ENCODE measurements at places on chromosomes 6 and 20.

DNA sequence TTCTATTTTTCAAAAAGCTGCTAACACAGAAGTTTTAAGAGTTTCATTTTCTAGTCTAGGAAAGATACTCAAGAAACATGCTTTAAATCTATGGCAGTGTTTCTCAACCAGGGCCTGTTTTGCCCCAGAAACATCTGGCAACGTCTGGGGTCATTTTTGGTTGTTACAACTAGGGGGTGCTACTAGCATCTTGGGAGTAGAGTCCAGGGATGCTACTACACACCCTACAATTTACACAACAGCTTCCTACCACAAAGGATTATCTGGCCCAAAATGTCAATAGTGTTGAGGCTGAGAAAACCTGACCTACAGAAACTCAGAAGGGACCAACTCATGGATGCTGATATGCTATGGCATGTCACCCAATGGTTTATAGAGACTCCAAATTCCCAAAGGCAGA lies 24.4 kb downstream of the SERAC1 start:
- peak; percentile 57 for DNase-seq

- DNase-seq = no peak
These were observed 178.5 kb downstream of the SASH1 start for GRCh38 chr6:148521158-148521557.

DNA sequence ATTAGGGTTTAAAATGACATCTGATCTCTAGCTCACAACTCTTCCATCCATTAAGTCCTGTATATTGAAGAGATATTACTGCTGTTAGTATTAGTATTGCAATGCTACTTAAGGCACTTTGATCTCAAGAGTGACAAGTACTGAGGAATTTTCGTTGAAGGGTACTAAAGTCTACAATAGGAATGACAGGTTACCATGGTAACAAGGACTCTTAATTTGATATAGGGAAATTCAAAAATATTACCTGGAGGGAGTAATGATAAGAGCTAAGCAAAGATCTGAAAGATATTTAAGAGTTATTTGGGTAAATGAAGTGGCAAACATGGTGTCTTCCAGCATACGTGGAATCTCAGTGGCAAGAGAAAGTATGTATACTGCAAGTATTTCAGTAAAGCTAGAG lies 518.0 kb upstream of the SLC35B3 start:
- DNase-seq = peak; percentile 7

- no peak for DNase-seq
These were observed 59.3 kb upstream of the JAG1 start for GRCh38 chr20:10733122-10733521.

DNA sequence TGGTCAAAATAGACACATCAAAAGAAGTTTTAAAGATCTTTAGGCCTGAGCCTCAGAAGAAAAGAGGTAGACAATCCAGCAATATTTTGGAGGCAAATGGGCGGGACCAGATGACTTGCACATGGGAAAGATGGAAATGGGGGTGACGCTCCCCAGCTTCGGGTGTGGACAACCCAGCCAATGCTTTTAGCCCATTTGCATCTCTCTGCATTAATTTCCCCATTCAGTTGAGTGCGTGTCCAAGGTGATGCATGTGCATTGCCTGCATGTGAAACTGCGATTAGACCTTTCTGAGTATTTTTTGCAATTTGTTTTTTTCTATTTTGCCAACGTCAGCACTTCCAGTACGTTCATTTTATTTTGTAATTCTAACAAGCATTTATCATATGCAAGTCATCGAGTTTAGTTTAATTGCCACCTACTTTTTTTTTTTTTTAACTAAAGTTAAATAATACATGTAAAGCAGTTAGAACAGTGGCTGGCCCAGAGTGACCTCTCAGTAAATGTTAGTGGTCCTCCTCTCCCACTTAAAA lies 24.2 kb downstream of the PDRG1 start:
- DNase-seq = no peak

GRCh38 chr6:52125572-52125971 lies 38.2 kb upstream of the PKHD1 start:
- DNase-seq = no peak

DNA sequence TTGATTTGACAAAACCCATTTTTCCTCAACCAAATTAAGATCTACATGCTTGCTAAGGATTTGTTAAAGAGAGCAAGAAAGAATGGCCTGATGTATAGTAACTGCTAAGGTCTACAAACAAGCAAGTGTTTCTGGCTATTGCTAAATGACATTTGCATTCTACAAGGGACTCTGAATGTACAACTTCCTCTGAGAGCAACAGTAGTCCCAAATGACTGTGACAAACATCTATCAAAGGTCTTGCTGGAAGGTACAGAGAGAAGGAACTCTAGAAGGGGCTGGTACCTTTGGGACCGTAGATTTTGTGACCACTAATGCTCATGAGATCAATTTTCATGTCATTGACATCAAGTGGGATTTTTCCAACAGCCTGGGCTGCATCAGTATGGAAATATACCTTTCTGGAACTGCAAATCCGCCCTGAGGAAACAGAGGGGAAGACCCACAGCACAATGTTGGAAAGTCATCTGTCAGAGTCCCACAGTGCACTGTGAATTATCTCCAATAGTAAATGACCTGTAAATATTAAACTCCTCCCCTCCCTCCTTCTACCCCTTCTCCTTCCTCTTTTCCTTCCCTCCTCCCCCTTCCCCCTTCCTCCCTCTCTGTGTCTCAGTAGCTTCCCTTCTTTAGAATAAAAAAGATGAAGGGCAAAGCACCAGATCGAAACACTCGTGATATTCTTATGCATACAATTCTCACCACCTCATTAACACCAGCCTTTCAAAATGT lies 15.9 kb upstream of the CPNE1 start:
- no peak for DNase-seq

DNA sequence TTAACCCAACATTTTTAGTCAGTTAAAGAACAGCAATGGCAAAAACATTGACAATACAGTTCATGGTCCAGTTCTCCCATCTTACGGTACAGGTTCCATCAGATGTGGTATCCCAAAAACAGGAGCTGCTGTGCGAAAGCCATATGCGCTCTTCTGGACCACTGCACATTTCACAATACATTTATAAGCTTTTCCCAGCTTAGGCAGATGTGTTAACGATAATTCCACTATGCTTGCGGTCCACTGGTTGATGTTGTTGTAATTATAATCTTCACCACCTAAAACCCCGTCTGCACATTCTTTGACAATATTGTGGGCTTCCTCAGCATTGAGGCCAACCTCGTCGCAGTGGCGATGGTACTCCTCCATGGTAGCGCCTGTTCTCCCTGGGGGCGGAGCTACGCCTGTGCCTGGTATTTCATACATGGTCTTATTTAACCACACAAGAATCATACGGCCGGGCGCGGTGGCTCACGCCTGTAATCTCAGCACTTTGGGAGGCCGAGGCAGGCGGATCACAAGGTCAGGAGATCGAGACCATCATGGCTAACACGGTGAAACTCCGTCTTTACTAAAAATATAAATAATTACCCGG lies 52.0 kb downstream of the BFSP1 start:
- no peak for DNase-seq

DNA sequence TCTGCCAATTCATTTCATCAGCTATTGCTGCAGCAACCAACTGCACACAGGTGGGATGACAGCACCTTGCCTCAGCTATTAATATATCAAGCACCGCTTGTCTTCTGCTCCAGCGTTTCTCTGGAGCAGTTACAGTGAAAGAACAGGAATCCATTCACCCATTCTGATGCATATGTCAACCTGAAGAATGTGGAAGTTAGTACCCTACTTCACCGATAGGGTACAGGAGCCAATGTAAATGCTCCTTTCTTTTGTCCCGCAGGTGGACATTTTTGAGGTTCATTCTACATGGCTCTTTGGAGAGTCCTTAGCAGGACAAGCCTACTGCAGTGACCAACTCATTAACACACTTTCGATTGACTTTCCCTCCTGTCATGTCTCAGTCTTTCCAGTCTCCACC lies 139.9 kb upstream of the PRND start:
- no peak for DNase-seq

DNA sequence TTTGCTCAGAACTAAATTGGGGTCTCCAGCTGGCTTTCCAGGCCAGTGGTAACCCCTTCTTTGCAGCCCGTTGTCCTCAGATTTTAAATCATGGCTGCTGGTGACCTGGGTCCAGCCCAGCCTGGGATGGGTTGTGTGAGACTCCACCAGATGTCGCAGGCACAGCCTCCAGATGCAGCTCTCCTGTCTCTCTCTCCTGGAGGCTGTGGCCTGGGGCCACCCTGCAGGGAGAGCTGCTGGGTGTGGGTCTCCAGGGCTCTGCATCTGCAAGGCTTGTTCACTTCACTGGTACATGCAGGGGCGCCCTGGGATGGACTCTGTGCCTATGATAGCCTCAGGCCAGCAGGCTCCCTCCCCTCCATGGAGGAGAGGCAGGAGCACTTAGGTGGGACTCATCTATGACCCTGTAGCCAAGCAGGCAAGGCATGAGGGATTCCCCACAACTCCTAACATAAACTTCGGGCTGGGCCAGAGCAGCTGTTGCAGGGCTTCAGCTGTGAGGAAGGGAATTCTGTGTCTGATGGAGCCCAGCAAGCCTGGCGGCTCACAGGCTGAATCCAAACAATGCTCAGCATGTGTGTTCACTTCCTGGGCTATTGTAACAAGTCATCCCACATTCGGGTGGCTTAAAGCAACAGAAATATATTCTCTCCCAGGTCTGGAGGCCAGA lies 94.7 kb upstream of the NXT1 start:
- peak; percentile 32 for DNase-seq

- DNase-seq = no peak
These were observed 160.1 kb upstream of the QKI start for GRCh38 chr6:163254341-163254835.

- DNase-seq = no peak
These were observed 318.9 kb downstream of the CLIC5 start for GRCh38 chr6:45696738-45697137.

GRCh38 chr6:134925800-134926199 lies 24.1 kb downstream of the ALDH8A1 start:
- DNase-seq = no peak

DNA sequence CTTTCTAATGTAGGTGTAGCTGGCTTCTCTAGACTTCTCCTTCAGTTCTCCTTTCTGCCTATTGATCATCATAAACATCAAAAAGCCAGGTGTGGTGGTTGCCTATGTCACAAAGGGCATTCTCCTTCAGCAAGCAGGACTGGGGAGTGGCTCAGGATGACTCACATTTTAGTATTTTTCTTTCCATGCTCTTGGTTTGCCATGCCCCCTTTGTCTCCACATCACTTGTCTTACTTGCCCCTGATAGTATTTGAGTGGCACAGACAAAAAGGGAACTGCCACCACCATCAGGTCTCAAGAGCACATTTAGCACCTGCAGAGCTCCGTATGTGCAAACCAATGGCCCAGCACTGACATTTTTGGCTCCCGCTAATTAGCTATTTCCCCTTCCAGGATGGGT lies 698.8 kb downstream of the DHX35 start:
- no peak for DNase-seq
